ENCODE measurements at places on chromosomes 12 and 14.

- no peak for DNase-seq
These were observed 468.3 kb downstream of the AACS start for GRCh38 chr12:125533434-125534029.

GRCh38 chr12:52993558-52993869, 12.7 kb upstream of the EIF4B start:
- no peak for DNase-seq

DNA sequence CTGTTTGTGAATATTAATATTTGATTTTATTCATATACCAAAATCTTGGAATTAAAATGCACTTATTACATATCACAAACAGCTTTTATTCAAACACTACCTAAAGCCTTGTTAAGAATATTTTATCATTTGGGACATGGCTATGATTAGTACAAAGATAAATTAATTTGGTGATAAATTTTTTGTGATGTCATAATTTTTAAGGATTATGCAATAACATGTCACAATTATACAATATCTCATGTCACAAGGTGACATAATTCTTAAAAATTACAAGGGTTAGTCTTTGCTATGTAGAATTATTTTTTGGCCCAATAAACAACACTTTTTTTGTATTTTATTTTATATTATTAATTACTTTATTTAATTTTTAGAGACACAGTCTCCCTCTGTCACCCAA, 113.7 kb downstream of the TMTC3 start:
- no peak for DNase-seq

DNA sequence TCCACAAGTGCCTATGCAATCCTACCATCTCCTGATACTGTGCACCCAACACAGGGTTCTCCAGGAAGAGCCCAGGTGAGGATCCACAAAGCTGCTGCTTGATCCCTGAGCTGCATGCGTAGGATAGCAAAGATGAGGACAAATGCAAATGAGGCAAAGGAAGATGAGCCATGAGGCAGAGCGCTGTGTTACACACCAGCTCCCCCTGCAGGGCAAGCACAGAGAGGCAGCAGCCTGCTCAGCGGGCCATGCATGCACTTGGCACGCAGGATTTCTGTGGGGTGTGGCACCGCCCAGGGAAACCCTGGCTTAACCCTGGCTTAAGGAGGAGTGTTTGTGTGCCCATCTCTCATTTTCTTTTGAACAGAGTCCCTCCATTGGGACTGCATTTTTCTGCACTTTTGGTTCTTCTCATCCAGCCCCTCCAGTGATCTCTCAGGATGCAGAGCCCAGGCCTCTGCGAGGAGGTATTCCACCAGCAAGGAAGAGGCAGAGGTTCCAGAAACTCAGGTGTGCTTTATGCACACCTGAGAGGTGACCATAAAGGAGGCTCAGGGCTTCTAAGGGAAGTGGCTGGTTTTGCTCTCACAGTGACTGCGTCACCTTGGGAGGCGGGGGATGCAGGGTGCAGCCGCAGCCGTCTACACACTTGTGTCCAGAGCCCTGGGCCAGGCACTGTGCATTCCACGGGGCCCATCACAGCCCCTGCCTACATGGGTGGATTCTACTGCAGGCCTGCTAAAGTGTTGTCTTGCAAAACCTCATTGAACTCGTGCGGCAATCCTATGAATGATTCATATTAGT, 973.3 kb upstream of the TMEM132C start:
- DNase-seq: peak; percentile 88

DNA sequence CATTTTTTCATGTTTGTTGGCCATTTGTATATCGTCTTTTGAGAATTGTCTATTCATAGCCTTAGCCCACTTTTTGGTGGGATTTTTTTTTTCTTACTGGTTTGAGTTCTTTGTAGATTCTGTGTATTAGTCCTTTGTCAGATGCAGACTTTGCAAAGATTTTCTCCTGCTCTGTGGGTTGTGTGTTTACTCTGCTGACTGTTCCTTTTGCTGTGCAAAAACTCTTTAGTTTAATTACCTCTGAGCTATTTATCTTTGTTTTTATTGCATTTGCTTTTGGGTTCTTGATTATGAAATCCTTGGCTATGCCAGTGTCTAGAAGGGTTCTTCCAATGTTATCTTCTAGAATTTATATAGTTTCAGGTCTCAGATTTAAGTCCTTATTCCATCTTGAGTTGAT, 220.0 kb downstream of the FUT8 start:
- no peak for DNase-seq

GRCh38 chr14:68089146-68089731, 269.7 kb downstream of the RAD51B start:
- no peak for DNase-seq

DNA sequence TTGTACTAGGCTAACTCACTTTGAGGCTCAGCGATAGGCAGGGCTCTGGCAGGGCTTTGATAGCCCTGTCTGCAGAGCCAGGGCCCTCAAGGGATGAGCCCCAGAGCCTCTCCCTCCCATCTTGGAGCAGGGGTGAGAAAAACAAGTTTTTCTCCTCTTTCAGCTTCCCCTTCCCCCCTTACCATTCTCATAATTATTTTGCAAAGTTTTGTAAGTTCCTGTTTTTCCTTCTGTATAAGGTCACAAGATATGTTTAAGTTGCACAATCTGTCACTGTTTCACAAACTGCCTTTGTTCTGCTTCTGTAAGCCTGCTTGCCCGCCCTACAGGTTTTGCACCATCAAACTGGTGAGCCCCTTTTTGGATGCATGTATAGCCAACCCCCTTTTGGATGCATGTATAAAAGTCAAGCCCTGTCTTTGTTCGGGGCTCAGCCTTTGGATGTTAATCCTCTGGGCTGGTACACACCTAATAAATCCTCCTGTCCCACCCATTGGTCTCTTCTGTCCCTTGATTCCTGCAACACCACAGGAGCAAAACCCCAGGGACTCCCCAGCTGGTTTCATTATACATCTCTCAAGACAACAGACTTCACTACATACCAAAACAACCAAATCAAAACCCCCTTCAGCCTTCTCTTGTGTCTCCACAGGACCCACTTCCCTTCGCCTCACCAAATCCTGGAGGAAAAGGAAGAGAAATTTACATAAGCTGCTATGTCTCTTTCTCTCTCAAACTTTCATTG, 52.5 kb upstream of the RESF1 start:
- DNase-seq: no peak

DNA sequence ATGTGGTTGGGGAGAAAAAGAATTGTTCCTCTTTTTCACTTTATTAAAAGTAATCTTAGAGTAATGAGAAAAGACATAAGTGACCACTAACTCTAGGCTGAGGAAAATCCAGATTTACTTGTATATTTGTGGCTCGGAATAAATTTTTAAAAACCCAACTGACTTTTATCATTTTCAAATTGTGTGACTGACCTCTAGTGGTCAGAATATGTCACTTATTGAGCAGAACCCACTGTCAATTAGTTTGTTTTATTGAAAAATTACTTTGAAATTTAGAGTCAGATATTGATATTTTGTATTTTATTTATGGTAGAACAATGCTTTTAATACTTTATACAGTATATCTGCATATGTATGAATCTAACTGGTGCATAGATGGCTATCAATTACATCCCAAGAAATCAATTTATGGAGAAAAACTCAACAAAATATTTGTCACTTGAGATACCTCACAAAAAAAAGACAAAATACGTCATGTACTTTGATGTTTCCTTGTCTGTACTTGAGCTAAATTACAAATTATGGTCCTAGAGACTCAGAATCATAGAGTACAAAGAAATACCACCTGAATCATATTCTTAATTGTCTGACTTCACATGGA, 229.4 kb downstream of the CNTN1 start:
- no peak for DNase-seq

DNA sequence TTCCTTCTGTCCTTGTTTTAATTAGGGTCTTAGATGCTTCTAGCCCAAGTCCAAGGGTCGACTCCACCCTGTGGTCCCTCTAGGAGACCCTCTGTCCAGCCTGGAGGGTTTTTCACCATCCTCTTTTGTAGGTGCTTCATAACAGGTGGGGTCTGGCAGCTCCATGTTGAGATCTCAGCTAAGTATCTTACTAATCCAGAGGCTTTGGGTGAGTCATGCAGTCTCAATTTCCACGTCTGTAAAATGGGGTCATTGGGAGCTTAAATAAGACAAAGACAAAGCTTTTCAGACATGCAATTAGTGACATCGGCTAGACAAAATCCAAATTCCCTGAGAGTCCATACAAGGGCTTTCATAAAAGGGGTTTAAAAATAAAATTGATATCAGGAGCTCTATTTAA, 3.2 kb downstream of the HSPB8 start:
- DNase-seq: no peak

DNA sequence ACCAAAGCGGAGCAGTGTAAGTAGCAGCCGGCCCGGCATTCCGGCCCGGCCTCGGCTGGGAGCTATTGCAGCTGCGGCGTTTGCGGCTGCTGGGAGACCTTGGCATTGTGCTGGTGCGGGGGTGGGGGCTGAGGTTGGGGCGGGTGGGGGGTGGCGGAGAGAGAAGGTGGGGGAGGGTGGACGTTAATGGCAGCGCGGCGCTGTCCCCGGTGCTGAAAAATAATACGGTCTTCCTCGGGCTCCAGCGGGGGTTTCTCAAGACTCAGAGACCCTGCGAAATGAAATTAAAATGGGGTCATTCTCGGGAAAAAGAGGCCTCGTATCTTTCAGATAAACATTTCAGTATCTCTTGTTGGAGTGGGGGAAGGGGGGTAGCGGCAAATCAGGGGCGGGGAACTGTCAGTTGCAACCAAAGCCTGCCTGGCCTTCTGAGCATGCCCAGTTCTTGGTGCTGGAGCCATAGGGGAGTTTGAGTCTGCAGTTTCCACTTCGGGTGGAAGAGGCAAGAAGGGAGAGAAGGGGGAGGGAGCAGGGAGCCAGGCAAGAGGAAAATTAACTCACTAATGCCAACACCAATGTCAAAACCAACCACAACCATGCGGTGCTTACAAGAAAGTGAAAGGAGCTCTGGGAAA, 414 bp downstream of the UNC79 start:
- peak; percentile 42 for DNase-seq

DNA sequence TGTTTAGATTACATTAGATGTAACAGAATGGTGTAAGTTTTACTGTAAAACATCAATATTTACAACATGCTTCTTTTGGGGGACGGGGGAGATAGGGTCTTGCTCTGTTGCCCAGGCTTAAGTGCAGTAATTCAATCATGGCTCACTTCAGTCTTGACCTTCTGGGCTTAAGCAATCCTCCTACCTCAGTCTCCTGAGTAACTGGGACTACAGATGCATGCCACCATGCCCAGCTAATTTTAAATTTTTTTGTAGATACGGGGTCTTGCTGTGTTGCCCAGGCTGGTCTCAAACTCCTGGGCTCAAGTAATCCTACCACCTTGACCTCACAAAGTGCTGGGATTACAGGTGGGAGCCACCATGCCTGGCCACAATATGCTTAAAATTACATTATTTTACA, 23.8 kb downstream of the TUBA1A start:
- DNase-seq: no peak

- DNase-seq: peak; percentile 72
These were observed 9.0 kb upstream of the OR6J1 start for GRCh38 chr14:22653012-22653621.

- DNase-seq: no peak
These were observed 83.3 kb upstream of the HIF1A start for GRCh38 chr14:61611880-61612630.

GRCh38 chr12:101607894-101608293, 13.1 kb downstream of the MYBPC1 start:
- no peak for DNase-seq

DNA sequence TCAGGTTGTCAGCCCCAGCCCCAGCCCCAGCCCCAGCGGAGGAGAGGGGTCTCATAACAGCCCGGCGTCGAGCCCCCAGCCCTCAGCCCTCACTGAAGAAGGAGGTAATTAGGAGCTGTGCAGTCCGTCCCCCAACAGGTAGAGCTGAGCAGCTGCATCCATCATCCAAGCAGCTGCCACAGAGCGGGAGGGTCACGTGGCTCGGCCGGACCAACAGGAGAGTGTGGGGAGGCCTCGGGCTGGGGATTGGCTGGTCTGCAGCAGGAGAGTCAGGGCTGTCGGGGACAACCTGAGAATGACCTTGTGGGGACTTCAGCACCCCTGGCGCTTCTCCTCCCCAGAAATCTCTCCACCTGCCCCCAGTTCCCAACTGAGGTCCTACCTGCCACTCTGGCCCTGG, 29.6 kb downstream of the SMUG1 start:
- DNase-seq: peak; percentile 83

DNA sequence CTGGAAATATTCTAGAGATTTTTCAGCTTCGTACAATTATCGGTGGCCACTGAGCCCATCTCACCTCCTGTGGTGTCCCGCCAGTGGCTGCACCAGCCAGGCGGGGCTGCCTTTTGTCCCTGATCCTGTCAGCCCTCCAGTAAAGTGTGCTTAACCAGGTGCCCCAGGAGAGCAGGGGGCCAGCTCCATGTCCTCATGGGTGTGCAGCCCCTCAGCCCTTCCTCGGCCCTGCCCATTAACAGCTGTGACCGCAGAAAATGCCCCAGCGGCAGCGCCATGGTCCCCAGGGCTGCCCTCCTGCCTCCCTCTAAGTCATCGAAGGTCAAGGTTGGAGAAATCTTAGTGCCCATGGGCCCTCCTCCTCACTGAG, 188.5 kb downstream of the ZFP36L1 start:
- no peak for DNase-seq

GRCh38 chr12:57842342-57843294, 3.9 kb downstream of the CTDSP2 start:
- DNase-seq: peak; percentile 73

Measured in osteoblast (primary cell).